NCI-H526 treated with DMSO at 0.1 percent for 48 hours (cell line): ENCODE measurements at places on chromosomes 7 and 10.

DNA sequence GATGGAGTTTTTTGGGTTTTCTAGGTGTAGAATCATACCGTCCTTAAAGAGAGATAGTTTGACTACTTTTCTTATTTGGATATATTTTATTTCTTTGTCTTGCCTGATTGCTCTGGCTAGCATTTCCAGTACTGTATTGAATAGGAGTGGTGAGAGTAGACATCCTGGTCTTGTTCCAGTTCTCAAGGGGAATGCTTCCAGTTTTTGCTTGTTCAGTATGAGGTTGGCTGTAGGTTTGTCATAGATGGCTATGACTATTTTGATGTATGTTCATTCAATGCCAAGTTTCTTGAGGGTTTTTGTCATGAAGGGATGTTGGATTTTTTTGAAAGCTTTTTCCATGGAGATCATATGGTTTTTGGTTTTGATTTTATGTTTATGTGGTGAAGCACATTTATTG lies 676.9 kb downstream of the SUGCT start:
- DNase-seq: no peak

GRCh38 chr10:11403116-11403515 lies 208.3 kb downstream of the USP6NL start:
- no peak for DNase-seq

GRCh38 chr7:46576950-46577349 lies 655.9 kb upstream of the IGFBP3 start:
- DNase-seq: no peak

DNA sequence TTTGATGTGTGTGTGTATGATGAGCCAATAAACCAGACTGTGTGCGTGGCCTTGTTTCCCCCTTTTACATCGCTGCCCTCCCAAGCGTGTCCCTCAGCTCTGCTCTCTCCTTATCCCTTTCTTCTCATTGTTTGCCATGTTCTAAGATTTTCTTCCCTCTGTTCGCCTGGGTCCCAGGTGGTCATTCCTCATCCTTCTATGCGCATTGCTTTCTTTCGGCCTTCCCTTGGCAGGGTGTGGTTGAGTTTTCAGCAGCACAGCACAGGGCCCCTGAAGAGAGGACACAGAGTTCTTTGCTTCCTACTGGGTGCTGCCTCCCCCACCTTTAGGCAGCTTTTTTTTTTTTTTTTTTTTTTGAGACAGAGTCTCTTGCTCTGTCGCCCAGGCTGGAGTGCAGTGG lies 23.1 kb downstream of the GBX1 start:
- no peak for DNase-seq

GRCh38 chr10:80351220-80351619 lies 5.3 kb downstream of the DYDC1 start:
- DNase-seq: no peak

DNA sequence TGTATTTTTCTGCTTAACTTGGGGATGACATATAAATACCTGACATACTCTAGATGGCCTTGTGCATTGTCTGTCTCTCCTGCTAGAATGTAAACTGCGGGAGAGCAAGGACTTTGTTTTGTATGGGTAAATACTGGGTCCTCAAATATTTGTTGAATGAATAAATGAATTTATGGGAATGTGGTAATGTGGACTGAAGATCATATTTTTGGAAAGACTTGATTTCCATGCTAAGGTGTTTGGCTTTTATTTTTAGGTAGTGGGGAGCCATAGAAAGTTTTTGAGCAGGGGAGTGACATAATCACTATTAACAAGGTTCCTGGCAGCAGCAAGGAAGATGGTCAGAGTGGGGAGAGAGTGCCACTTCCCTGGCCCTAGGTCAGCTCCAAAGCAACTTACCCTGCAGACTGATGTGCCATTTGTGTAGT lies 27.0 kb downstream of the UBTD1 start:
- no peak for DNase-seq

DNA sequence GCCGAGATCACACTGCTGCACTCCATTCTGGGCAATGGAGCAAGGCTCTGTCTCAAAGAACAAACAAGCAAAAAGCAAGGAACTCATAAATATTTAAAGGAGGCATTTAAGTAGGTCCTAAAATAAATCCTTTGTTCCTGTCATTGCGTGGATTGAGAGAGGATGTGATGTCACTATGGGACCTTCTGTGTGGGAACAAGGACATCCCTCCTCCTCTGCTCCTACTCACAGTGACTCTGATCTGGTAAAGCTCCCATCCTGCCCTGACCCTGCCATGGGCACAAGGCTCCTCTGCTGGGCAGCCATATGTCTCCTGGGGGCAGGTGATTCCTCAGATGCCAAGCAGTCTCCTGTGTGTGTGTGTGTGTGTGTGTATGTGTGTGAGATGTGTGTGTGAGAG lies 74.1 kb upstream of the PRSS58 start:
- DNase-seq: no peak

DNA sequence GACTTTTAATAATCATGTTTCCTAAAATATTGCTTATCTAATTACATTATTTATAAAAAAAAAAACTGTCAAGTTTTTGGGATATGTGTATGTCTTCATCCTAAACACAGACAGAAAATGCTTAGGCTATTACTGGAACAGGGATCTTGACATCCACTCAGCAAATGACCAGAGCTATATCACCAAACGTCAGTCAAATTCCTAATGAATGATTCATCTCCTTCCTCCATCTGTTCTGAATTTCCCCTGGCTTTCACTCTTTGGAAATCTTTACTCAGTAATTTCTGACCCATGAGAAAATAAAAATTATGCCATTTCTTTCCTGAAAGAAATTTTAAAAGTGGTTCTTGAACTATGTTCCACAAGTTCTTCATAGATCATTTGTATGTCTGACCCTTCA lies 552.4 kb upstream of the KCND2 start:
- DNase-seq: no peak

DNA sequence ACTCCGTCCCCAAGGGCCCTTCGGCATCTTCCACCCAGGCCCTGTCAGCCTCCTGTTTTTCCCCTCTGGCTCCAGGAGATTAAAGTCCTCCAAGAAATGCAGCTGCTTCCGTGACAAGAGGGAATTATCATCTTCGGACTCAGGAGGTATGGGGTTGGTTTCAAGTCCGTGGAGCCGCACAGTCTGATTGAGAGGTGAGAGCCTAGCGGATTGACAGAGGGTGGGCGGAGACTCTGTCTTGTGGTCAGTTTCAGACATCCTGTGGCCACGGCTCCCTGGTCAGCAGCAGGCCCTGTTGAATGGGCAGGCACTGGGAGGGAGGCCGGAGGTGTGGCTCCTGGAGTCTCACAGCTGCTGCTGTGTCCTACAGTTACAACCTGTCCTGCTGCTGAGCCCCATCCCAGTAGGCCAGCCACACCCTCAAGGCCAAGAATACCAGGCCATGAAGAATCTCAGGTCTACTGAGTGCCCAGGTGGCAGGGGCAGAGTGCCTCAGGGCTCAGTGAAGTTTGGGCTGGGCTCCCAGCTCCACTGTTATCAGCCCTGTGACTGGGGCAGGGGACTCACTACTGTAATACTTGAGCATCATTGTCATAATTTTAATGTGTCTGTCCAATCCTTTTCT lies 49.3 kb upstream of the ZNF716 start:
- DNase-seq: no peak

GRCh38 chr7:158805937-158806336 lies 23.4 kb downstream of the ESYT2 start:
- no peak for DNase-seq

DNA sequence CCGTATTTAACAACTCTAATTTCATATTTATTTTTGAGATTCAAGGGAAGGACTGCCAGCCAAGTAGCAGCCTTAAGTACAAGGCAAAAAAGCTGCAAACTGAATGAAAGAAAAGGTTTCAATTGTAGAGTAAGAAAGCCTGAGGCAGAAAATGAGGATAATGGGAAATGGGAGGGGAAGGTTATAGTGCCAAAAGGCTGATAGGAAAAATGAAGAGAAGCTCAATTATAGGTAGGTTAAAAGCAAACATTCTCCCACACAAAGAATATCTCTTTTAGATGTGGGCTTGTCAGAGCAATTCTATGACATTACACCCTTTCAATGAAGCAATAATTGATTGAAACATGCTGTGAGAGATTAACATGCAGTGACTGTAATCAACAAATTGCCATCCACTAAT lies 175.3 kb downstream of the RAPGEF5 start:
- no peak for DNase-seq

DNA sequence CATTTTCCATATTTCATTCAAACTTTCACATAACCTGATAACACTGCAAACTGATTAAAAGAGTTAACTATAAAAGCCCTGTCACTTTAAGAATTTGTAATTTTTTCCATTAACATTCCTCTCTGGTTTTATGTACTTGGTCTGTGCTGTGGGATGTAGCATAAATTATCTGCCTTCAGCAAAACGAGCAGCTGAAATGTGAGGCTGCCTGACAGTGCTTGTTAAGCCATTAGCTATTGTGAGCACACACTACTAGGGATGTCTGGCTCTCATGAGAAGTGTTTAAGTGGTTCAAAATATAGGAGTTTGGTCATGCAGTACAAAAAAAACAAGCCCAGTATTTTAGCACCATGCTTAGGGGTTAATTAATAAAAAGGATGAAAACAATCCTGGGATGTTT lies 63.0 kb downstream of the HOXA1 start:
- DNase-seq: peak; percentile 31

- DNase-seq: no peak
Observed at GRCh38 chr7:133775201-133775600, 351.9 kb upstream of the LRGUK start.

GRCh38 chr10:48797830-48798229 lies 113.2 kb downstream of the WDFY4 start:
- DNase-seq: no peak

- DNase-seq: no peak
Observed at GRCh38 chr7:2115760-2116447, 116.8 kb downstream of the MAD1L1 start.

DNA sequence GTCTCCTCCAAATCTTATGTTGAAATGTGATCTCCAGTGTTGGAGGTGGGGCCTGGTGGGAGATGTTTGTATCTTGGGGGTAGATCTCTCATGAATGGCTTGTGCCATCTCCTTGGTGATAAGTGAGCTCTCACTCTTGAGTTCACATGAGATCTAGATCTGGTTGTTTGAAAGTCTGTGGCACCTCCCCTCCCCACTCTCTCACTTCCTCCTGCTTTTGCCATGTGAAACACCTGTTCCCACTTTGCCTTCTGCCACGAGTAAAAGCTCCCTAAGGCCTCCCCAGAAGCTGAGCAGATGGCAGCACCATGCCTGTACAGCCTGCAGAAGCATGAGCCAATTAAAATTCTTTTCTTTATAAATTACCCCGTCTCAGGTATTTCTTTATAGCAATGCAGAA lies 23.5 kb downstream of the TMEM229A start:
- no peak for DNase-seq

GRCh38 chr7:50533866-50534265 lies 31.3 kb downstream of the DDC start:
- DNase-seq: no peak

- DNase-seq: no peak
Observed at GRCh38 chr7:15801041-15801440, 114.6 kb upstream of the MEOX2 start.

- no peak for DNase-seq
Observed at GRCh38 chr10:125823663-125824251, 411 bp downstream of the BCCIP start.

- DNase-seq: no peak
Observed at GRCh38 chr10:454860-455259, 234.6 kb downstream of the DIP2C start.

DNA sequence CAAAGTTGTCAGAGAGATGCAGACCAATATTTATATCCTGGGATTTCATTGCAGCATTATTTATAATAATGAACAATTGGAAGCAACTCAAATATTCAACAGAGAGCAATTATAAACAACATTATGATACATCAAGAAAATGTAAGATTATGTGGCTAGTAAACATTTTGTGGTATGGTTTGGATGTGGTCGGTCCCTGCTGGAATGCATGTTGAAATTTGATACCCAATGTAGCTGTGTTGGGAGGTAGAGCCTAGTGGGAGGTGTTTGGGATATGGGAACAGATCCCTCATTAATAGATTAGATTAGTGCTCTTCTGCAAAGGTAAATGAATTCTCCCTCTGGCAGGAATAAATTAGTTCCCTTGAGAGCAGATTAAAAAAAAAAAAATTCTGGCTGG lies 350.9 kb downstream of the ANKRD30A start:
- DNase-seq: no peak

- DNase-seq: no peak
Observed at GRCh38 chr10:1102831-1103230, 46.6 kb downstream of the WDR37 start.

- DNase-seq: no peak
Observed at GRCh38 chr7:37429435-37429791, 19.3 kb downstream of the ELMO1 start.

DNA sequence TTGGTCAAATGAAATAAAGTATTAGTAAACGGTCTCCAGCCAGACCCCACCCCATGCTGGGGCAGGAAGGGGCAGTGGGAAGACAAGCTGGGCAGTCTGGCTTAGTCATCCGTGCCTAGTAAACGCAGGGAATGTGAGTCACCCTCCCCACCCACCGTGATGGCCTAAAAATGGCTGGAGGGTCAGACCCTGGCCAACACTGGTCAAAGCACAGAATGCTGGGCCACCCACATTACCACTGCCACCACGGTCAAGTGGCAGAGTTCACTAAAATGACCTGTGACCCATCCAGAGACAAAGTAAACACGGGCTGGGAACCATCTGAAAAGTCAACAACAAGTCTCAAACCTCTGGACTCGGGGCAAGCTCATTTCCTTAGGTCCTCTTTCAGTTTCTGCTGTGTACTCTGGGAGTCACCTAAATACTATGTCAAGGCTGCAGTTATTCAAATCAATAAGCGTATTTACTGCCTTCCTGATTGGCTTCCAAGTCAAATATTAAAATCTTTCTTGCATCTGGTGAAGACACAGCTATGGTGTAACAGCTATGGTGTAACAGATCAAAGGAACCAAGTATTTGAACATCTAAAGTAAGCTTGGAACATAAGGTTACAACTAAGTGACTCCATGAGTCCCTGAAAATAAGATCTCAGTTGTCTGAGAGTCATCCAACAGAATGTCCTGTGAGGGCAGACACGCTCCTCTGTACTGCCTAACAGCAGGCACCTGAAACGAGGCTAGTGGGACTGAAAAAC lies 3.0 kb downstream of the ZFAND2A start:
- no peak for DNase-seq

- no peak for DNase-seq
Observed at GRCh38 chr7:16234493-16235146, 186.7 kb downstream of the CRPPA start.

GRCh38 chr10:61475449-61475873 lies 22.3 kb upstream of the TMEM26 start:
- no peak for DNase-seq

- DNase-seq: no peak
Observed at GRCh38 chr7:66352071-66352470, 146.9 kb downstream of the TPST1 start.

DNA sequence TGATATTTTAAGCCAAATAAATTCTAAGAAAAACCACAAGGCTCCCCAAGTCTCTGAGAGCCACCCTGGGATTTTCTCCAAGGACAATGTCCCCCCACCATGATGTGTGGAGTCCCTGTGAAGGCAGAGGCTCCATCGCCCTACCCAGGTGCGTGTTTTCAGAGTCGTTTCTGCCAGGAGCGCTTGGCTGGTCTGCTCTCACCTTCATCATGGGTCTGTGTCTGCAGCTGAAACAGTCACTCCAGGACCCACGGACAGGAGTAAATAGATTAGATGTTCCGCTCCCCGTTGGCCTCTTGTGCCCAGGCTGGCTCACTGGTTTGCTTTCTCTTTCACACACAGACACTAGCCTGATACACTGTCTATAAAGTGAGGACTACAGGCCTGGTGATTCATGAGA lies 217.5 kb downstream of the SFMBT2 start:
- no peak for DNase-seq

- DNase-seq: no peak
Observed at GRCh38 chr7:64965594-64965993, 25.2 kb downstream of the ZNF117 start.

- DNase-seq: no peak
Observed at GRCh38 chr10:84195044-84195830, 900 bp downstream of the CDHR1 start.
